ENCODE measurements at places on chromosomes 6 and 20.

GRCh38 chr6:20236344-20236743 lies 24.1 kb upstream of the MBOAT1 start:
- no peak for DNase-seq

DNA sequence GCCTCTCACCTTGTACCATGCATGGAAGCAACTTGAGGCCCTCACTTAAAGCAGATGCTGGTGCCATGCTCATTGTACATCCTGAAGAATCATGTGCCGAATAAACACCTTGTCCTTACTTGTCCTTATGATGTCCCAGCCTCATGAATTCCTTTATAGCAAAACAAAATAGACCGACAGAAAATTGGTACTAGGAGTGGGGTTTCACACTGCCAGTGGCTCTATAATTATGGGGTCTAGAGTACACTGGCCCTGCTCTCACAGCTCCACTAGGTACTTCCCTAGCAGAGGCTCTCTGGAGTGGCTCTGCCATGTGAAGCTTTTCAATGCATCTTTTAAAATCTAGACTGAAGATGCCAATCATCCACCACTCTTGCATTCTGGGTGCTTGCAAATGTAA lies 101.2 kb downstream of the HTR1B start:
- DNase-seq, result no peak

DNA sequence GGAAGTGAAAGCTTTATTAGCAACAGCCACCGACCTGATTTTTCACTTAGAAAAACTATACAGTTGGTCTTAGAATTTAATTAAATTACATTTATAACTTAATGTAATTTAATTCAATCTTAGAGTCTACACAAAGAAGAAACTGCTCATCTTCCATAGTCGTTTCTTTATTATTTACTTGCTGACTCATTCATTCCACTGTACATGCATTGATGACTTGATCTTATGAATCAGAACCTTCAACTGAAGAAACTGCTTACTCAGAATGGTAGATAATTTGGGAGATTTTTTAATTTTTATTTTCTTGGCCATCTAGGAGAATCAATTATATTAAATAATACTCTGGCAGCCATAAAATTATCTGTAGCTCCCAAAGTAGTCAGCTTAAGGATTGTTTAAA lies 1021.6 kb upstream of the FLRT3 start:
- DNase-seq, result peak; percentile 22

- peak; percentile 52 for DNase-seq
Observed at GRCh38 chr6:53979468-53980067, 131.7 kb upstream of the MLIP start.

DNA sequence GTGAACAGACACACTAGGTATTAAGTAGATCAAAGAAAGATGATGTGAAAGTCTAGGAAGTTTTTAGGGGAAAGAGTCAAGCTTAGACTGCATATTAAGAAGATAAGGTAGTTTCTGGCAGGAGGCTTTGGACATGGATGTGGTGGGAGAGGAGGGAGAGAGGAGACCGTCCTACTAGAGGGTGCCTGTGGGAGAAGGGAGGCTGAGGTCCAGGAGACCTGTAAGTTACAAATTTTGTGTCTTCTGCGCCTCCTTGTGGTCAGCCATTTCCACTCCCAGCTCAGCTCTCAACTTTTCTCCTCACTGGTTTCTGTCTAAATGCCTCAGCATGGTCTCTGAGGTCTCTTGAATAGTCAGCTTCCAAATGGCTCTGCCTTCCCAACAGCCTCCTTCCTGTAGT lies 193.5 kb downstream of the UNC5CL start:
- DNase-seq, result peak; percentile 58

GRCh38 chr6:130513770-130514169 lies 148.0 kb downstream of the TMEM200A start:
- peak; percentile 99 for DNase-seq

GRCh38 chr6:134216301-134217010 lies 101.5 kb downstream of the SGK1 start:
- no peak for DNase-seq

All from M059J (cell line).